ENCODE measurements at places on chromosomes 2 and 18. TPM values are rescaled to one million over a fixed set of nuclear protein-coding genes. Genes with fewer than 3 reads are reported as not detected.

MYO1B gene
- 26.5 TPM for total RNA-seq

DNA sequence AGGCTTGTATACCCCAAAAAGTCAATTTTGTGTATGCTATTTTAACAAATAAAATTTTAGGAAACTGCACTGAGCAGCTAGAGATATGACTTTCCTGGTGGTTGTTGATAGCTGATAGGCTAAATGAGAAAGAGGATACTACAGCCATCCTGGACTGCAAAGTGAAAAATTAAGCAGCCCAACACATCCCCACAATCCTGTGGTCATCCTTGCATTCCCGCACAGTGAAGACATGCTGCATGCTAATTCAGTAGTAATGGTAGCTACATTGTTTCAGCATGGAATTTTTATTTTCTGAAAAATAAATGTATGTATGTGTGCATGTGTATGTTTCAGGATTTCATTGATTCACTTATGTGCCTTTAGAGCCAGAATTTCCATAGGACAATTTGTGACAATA, 124.2 kb upstream of the CCDC68 start:
- no peak for DNase-seq

GRCh38 chr18:48782381-48782861, 168.3 kb downstream of the SMAD7 start:
- no peak for DNase-seq

DNA sequence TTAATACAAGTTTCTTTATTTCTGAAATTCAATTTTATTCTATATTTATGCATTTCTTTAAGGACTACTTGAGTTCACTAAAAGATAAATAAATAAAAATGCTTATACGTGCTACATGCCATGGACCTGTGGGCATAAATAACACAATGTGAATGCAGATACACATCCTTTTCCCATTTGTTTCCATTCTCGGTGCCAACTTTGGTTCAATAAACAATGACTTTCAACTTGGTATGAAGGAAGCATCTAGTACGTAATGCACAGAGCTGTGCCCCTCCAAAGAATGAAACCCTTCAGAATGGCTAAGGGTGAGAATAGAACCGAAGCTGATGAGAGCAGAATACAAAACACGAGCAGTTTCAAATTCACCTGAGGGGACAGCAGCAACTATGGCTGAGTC, 409.3 kb downstream of the MTX2 start:
- no peak for DNase-seq

DNA sequence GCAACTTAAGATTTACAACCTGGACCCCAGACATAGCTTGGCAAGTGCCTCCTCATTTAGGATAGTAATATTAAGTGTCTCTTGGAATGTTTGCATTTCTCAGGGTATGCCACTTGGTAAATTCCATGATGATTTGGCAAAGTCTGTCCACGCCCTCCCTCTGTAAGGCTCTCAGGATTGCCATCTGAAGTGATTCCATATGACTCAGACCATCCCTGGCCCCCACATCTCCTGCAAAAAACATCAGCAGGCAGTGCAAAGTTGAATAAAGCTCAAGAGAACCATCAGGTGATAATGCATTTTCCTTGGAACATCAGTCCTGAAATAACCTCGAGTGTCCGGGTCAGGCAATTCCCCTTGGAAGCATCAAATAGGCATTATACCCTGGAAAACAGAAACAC, 27.1 kb upstream of the PIEZO2 start:
- DNase-seq, result no peak

- no peak for DNase-seq
Measured at GRCh38 chr2:202278036-202278760, 12.6 kb downstream of the NOP58 start.

- DNase-seq, result no peak
Measured at GRCh38 chr2:152861349-152861942, 143.0 kb downstream of the ARL6IP6 start.

DNA sequence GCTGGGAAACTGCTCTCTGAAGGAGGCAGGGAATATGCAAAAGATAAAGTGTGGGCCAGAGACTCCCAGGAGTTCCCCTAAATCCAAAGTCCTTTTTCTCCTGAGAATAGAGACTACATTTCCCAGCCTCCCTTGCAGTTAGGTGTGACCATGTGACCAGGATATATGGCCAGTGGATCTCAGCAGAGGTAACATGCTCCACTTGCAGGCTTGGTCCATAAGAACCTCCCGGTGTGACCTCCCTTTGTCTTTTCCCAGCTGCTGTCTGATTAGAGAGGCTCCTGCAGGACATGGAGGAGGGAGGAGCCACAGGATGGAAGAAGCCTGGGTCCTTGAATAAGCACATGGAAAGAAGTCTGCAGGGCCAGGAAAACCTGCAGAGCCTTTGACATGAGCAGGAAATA, 76.2 kb downstream of the TGFA start:
- no peak for DNase-seq

ABCG5 gene
- not detected for total RNA-seq

DNA sequence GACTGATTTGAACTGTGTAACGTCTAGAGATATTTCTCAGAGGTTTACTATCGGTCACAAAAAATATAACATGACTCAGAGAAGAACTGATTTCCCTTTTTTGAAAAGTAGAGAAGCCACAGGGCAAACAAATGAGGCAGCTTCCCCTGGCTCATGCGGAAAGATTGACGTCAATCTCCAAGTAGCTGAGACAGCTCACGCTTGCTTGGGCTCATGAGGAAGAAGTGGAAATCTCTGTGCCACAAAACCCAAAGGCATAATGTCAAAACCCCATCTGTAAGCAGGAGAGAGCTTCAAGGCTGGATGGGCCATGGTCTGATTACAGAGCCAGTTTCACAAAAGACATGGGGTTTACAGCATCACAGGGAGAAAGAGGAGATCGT, 188.1 kb downstream of the ARL4C start:
- DNase-seq, result no peak

ARMC9 gene
- 5.7 TPM for total RNA-seq

GRCh38 chr2:107687073-107687472, 139.6 kb upstream of the RGPD4 start:
- no peak for DNase-seq

DNA sequence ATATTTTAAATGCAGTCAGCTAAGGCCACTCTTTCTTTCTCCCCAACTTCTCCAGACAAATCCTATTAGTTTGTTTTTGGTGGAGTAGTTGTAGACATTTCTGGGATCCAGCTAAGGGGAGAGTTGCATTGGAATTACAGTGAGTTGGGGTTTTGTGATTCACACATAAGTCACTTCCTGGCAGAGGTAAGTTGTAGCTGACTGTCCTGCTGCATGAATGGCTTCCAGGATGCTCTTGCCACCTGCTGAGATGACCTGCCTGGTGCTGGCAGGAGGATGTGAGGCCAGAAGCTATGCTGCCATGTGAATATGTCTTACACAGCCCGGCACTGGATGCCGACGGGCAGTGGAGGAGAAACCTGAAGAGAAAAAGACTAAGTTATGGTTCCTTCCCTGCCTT, 243.7 kb downstream of the TDRD15 start:
- no peak for DNase-seq

RAD51AP2 gene
- not detected for total RNA-seq

DNA sequence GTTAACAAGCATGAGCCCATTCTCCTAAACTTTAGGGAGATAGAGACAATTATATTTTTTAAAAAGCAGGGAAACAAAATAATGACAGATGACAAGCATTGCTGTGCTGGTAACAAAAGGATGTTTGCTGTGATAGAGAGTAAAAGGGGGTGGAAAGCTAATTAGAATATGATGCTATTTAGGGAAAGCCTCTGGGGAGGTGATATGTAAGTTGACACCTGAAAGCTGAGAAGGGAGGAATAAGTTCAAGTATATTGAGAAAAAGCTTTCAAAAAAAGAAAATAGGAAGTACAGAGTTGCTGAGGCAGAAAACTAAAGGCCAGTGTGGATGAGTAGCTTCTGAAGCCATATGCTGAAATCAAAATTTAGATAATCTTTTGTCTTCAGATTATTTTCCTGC, 565.2 kb upstream of the NRXN1 start:
- no peak for DNase-seq

- DNase-seq, result no peak
Measured at GRCh38 chr2:10774394-10774793, 38.2 kb downstream of the PDIA6 start.

DNA sequence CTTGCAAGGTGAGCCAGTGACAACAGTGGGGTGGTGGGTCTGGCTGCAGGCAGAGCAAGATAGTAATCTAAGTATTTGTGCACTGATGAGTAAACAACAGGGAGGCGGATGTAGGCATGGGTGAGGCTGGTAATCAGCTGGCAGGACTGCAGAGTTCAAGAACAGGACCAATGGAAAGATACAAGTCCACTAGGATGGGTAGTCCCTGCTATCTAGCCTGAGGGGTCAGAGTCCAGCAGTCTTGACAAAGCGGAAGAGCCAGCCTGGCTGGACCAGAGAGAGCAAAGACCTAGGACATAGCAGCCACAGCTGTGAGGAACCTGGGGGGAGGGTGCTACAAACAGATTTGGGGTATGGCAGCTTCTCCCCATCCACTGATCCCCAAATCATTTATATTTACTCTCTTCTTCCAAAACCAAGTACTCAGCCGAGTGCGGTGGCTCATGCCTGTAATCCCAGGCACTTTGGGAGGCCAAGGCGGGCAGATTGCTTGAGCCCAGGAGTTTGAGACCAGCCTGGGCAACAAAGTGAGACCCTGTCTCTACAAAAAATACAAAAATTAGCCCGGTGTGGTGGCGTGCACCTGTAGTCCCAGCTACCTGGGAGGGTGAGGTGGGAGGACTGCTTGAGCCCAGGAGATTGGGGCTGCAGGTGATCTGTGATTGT, 25.9 kb downstream of the VIL1 start:
- DNase-seq, result no peak
